ENCODE measurements at places on chromosomes 3 and 15.
A peak's percentile ranks its signal among the peaks of the same experiment; 100 is the strongest.

GRCh38 chr3:186605078-186605477 lies 7.8 kb upstream of the AHSG start:
- no peaks in the 10 kb centered on the region for H3K36me3 ChIP-seq
- H3K27me3 ChIP-seq: no peaks in the 10 kb centered on the region
- no peak overlapping the region for H3K4me3 ChIP-seq
- H3K27ac ChIP-seq: no peak overlapping the region

DNA sequence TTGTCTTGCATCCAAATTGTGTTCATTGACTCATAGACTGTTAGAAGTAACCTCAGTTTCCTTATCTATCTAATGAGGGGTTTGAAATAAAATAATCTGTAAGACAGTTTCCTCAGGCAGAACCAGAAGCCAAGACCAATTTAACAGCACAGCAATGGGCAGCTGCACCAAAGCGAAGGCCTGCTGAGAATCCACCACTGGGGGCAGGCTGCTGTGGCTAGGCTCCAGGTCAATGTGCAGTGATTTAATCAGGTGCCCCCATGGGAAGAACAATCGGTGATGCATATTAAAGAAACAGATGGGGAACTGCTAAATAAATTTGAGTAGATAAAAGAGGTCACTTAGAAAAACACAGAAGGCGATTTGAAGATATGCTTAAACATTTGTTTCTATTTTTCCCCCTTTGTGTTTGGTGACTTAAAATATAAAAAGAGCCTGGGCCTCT lies 28.0 kb upstream of the TMOD3 start:
- peaks cover 25% of the 10 kb centered on the region for H3K36me3 ChIP-seq
- H3K27me3 ChIP-seq: no peaks in the 10 kb centered on the region
- H3K27ac ChIP-seq: no peak overlapping the region
- DNase-seq: no peak

DNA sequence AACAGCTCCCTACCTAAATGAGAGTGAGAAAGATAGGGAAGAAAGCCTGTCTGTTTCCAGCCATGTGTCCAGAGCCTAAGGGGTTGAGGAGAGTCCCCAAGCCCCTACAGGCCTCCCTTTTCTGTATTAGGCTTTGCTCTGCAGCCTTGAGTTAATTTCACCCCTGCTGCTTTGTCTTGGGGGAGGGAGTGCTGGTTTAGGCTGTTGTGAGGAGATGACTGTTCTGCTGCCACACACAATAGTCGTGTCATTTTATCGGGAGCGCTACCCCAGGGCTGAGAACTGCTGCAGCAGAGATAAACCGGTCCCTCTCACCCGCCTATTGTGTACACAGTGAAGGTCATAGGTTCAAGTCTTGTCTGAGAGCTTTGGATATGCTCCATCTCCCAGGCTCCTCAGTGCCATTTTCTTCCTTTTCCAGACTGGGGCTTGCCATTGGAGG lies 1.4 kb downstream of the ZNF609 start:
- peaks cover 51% of the 10 kb centered on the region for H3K4me1 ChIP-seq
- no peak for DNase-seq
- H3K27me3 ChIP-seq: no peaks in the 10 kb centered on the region

- no peak for DNase-seq
- H3K27ac ChIP-seq: no peak overlapping the region
- no peaks in the 10 kb centered on the region for H3K4me1 ChIP-seq
- peaks cover 21% of the 10 kb centered on the region for H3K27me3 ChIP-seq
Measured at GRCh38 chr3:112109322-112109721, 23.1 kb downstream of the C3orf52 start.

GRCh38 chr3:184505076-184505878 lies 56.3 kb upstream of the EPHB3 start:
- DNase-seq: no peak
- peaks cover 83% of the 10 kb centered on the region for H3K27me3 ChIP-seq
- no peak overlapping the region for H3K4me3 ChIP-seq
- H3K36me3 ChIP-seq: no peaks in the 10 kb centered on the region
- H3K27ac ChIP-seq: no peak overlapping the region
- no peaks in the 10 kb centered on the region for H3K4me1 ChIP-seq

DNA sequence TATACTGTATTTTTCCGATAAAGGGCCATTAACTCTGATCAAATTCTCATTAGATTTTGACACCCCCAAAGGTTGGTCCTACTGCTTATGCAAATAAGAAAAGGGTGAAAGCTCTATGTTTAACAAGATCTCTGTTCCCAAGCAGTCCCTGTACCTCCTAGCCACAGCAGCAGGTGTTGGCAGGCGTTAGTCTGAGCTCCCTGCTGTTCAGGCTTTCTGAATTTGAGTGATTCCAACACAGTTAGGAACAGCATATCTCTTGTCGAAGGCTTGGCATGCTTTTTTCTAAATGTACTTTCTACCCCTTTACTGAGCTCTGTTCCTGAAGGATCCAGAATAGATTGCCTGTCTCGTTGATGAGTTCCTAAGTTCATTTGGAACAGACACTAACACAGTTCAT lies 42.3 kb downstream of the MITF start:
- H3K4me1 ChIP-seq: no peaks in the 10 kb centered on the region
- H3K27me3 ChIP-seq: no peaks in the 10 kb centered on the region
- no peak overlapping the region for H3K27ac ChIP-seq
- DNase-seq: no peak
- no peaks in the 10 kb centered on the region for H3K36me3 ChIP-seq

GRCh38 chr3:115660646-115661337 lies 37.5 kb downstream of the GAP43 start:
- H3K27me3 ChIP-seq: no peaks in the 10 kb centered on the region
- H3K36me3 ChIP-seq: peaks cover 3% of the 10 kb centered on the region
- no peak for DNase-seq

GRCh38 chr15:69412701-69413100 lies 1.4 kb upstream of the KIF23 start:
- H3K27me3 ChIP-seq: no peaks in the 10 kb centered on the region
- H3K4me3 ChIP-seq: no peak overlapping the region
- H3K4me1 ChIP-seq: peaks cover 7% of the 10 kb centered on the region
- DNase-seq: no peak

DNA sequence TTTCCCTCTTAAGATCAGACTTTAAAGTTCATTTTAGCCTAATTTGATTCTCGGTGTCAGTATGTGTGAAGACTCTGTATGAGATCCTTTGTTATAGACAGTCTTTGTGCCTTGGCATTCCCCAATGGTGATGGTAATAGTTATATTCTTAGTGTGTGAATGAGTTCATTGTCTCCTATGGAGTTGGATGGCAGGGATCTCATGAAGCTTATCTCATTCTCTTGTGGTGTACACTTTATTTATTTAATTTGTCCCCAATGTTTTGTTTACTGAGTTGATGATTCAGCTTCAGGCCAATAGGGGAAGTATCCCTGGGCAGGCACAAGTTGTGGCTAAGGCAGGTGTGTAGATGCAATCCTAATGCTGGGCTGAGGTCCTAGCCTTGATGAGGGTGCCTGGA lies 222.0 kb upstream of the DPPA4 start:
- H3K4me3 ChIP-seq: no peak overlapping the region
- no peaks in the 10 kb centered on the region for H3K27me3 ChIP-seq
- no peak overlapping the region for H3K27ac ChIP-seq
- peaks cover 5% of the 10 kb centered on the region for H3K4me1 ChIP-seq
- peaks cover 2% of the 10 kb centered on the region for H3K36me3 ChIP-seq

GRCh38 chr3:186534113-186534669 lies 10.0 kb downstream of the CRYGS start:
- H3K4me1 ChIP-seq: peaks cover 28% of the 10 kb centered on the region
- peaks cover 2% of the 10 kb centered on the region for H3K36me3 ChIP-seq
- peak overlapping the region; percentile 6 for H3K4me3 ChIP-seq
- H3K27ac ChIP-seq: peak overlapping the region; percentile 9
- no peak for DNase-seq
- H3K27me3 ChIP-seq: no peaks in the 10 kb centered on the region

DNA sequence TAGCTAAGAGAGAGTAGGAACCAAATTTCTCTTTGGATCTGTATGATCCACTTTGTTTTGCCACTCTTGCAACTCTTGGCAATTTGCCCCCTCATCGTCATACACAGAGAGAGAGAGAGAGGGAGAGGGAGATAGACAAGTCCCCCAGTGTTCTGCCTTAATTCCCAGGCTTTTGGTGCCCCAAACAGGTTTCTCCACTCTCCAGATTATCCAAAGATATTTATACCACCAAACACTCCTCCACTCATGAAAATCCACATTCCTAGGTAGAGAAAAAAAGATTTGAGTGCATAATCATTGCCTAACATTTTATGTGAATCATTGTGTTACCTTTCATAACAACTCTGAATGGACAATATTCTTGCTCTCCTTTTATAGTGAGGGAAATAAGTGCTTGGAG lies 15.3 kb downstream of the ACP3 start:
- H3K4me1 ChIP-seq: no peaks in the 10 kb centered on the region
- DNase-seq: no peak
- H3K27me3 ChIP-seq: peaks cover 34% of the 10 kb centered on the region
- H3K36me3 ChIP-seq: no peaks in the 10 kb centered on the region
- no peak overlapping the region for H3K4me3 ChIP-seq
- no peak overlapping the region for H3K27ac ChIP-seq

DNA sequence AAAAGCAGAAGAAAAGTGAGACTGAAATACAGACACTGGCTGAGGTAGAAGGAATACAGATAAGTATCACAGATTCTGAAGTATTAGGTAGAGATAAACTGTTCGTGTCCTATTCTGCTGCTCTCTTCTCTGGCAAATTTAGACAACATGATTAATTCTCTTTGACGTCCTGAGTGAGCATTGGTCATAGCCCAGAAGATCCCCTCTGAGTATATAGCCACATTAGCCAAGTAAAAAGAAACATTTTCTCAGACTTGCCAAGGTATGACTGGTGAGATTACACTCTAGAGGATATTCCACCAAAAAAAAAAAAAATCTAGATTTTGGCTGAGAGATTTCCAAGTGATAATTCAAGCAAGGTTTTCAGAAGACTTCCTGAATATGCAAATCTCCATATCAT lies 111.4 kb upstream of the ALCAM start:
- H3K4me3 ChIP-seq: no peak overlapping the region
- DNase-seq: no peak
- H3K27me3 ChIP-seq: peaks cover 4% of the 10 kb centered on the region
- H3K27ac ChIP-seq: no peak overlapping the region

DNA sequence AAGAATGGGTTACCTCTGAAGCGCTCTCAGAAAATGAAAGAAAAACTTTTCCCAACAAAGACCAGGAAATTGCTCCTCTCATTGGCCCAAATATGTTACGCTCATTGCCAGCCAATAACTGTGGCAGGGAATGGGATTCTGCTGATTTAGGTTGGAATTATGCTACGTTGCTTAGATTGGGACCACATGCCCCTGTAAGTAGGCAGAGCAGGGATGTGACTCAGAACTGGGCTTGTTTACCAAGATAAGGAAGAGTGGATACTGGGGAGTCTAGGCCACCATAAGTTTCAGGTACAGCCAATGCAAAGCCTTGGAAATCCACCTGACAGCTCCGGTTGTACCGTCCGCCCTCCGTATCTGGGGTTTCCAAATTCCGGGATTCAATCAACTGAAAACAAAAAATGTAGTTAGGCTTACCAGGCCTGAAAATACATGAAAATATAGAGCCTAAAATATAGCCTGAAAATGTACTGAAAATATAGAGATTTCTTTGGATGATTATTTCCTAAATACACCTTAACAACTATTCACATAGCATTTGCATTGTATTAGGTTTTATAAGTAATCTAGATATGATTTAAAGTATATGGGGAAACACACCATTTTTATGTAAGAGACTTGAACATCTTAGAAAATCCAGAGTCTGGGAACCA lies 1.5 kb upstream of the TCF12 start:
- H3K27ac ChIP-seq: peak overlapping the region; percentile 90
- H3K36me3 ChIP-seq: peaks cover 25% of the 10 kb centered on the region
- H3K27me3 ChIP-seq: no peaks in the 10 kb centered on the region
- H3K4me3 ChIP-seq: peak overlapping the region; percentile 94
- DNase-seq: no peak

GRCh38 chr3:72665701-72666446 lies 182.4 kb downstream of the SHQ1 start:
- no peaks in the 10 kb centered on the region for H3K4me1 ChIP-seq
- H3K36me3 ChIP-seq: peaks cover 2% of the 10 kb centered on the region
- no peaks in the 10 kb centered on the region for H3K27me3 ChIP-seq
- no peak overlapping the region for H3K4me3 ChIP-seq
- DNase-seq: peak; percentile 27

GRCh38 chr15:94370936-94371285 lies 139.6 kb downstream of the MCTP2 start:
- no peak overlapping the region for H3K27ac ChIP-seq
- H3K4me1 ChIP-seq: no peaks in the 10 kb centered on the region
- no peaks in the 10 kb centered on the region for H3K27me3 ChIP-seq
- H3K4me3 ChIP-seq: no peak overlapping the region

DNA sequence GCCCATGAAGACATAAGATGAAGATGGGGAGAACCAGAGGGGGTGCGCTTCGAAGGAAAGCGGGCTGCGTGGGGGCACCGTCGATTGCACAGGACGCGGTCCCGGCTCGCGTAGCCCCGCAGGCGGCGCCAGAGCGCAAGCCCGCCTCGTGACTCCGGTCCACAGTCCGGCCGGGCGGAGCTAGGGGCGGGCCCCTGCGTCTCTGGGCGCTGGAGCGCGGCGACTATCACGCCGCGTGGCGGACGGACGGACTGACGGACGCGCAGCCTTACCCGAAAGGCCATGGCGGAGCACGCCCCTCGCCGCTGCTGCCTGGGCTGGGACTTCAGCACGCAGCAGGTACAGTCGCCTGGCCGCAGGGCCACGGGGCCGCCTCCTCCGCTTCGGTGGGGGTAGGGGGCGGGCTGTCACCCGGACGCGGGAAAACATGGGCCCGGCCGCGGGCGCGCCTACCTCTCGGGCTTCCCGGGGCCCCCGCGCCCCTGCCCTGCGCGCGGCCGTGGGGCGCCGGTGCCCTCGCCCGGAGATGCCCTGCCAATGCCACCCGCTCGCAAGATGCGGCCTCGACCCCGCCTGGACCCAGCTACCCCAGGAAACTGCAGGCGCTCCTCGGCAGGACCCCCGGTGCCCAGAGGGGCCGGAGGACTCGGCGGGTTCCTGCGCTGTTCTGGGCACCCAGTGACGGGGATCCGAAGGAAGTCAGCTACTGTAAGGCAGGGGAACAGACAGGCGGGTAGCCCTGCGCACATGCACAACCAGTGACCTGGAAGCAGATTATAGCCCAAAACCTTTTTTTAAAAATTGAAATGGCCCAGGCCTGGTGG lies at the start of gene XYLB:
Gene XYLB, plus strand, starts transcription at position 199 of the 824 bp plus-strand sequence. Its CDS starts 84 bp downstream, at position 283.
- no peaks in the 10 kb centered on the region for H3K27me3 ChIP-seq
- no peak within 1 kb of the TSS for H3K27ac ChIP-seq
- H3K4me1 ChIP-seq: no peaks in the 10 kb centered on the region
- H3K4me3 ChIP-seq: peak within 1 kb of the TSS; percentile 77

GRCh38 chr3:156664831-156665178 lies 9.6 kb upstream of the TIPARP start:
- DNase-seq: no peak
- peak overlapping the region; percentile 0 for H3K27ac ChIP-seq
- peaks cover 3% of the 10 kb centered on the region for H3K36me3 ChIP-seq
- peaks cover 39% of the 10 kb centered on the region for H3K4me1 ChIP-seq

- H3K36me3 ChIP-seq: peaks cover 6% of the 10 kb centered on the region
- no peaks in the 10 kb centered on the region for H3K27me3 ChIP-seq
- DNase-seq: no peak
Measured at GRCh38 chr3:71214797-71215196, 368.7 kb downstream of the FOXP1 start.
